BE2C (cell line): ENCODE measurements at places on chromosomes 13 and 19.
A peak's percentile ranks its signal among the peaks of the same experiment; 100 is the strongest.

DNA sequence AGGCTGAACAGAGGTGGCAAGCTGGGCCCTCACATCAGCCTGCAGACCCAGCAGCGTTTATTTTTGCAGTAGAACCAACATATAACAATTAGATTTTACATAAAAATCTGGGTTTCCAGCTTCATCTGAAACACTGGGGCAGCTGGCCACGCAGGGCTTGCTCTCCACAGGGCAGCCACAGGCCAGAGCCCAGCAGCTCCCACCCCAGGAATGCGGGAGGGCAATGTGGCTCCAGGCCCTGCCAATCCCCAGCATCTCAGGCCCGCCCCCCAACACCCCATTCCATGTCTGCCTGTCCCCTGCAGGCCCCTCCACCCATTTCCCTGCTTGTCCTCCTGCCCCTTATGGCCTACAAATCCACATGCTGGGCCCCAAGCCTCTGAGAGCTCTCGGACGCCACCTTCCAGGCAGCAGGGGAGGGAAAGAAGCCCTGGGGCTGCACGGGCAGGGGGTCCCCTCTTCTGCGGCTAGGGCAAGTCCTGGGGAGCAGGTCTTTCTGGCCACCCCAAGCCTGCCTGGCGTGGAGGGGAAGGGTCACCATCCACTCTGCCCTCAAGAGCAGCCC, 15.0 kb upstream of the VSTM2B start:
- DNase-seq = no peak

- DNase-seq = peak; percentile 93
Observed at GRCh38 chr19:55080121-55080967, 4.7 kb downstream of the EPS8L1 start.

DNA sequence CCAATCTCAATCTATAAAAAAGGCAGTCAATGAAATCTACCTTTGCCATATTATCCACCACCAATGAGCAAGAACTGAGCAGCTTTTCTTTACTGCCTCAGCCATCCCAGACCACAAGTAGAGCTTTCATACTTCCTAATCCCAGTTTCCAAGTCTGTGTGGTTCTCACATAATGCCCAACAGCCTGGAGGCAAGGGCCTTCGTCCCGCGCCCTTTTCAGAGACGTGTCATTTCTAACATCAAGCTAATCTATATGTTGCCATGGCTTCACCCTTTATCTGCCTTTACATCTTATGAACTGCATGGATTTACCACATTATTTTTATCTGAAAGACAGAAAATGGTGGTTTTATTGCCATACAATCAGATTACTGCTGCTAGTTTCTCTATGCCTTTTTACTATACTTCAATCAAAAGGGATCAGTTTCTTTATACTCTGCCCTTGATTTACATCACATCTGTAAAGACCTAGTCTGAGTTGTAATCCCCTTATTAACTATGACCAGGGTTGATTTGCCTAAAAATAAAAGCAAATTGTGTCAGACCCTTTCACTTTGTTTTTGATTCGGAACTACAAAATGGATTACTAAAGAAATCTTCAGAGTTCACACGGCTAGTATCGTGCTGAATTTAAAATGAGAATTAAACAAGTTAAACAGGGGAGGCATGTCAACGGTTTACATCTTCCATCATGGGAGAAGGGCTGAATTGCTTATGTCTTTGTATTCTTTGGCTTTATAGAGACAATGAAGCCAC, 5.9 kb downstream of the EFNB2 start:
- DNase-seq = no peak

DNA sequence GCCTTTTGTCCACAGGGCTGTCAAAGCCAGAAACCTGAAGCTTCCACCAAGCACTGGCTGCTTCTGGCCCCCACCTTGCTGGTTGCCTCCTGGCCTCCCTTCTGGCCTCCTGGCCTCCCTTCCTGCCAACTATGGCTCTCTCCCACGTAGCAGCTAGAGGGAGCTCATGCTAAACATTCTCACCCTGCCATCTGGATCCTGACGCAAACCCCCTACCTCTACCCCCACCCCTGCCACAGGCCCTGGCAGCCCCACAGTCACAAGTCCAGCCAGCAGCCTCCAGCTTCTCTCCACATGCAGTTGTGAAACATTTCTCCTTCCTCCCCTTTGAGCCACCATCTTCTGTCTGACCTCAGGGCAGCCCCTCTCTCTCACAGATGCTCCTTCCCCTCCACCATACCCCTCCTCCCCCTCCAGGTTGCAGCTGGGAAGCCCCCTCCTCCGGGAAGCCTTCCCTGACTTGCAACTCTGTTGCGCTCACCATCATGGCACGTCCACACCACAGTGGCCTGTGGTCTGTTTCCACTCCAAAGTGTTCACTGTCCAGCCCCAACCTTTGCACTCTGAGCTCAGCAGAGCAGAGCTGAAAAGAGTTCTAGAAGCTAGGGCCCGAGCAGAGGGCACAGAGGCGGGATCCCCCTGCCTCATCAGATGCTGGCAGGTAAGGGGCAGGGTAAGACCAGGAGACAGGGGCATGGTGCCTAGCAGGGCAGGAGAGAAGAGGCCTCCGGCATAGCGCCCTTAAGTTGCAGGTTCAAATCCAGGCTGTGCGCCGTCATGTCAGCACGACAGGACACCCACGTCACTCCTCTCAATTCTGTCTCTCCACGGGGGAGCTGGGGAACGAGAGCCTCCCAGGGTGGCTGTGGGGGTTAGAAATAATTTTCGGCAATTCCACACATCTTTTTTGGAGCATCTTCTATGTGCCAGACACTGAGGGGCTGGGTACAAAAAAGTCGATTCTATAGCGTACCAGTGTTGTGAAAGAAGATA, 7.3 kb downstream of the ADGRL1 start:
- peak; percentile 34 for DNase-seq

DNA sequence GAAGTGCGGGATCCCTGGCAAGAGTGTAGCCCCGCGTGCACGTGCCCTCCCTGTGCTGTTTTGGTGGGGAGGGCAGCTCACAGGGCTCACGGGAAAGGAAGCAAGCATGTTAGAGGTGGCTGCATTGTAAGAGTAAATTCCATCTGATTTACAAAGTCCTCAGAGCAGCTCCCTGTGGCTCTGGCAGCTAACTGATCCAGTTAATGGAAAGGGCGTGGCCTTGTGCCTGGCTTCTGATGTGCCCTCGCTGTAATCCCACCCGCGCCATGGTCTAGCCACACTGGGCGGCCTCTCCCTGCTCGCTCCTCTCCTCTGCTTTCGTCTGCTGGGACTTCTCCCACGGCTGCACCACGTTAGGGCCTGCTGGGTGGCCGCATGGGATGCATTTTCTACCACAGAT, 258.5 kb downstream of the FGF9 start:
- no peak for DNase-seq
